Ovary (tissue), 10 donors: ENCODE measurements at places on chromosomes 2 and 18. TPM values are rescaled to one million over a fixed set of nuclear protein-coding genes. Genes with fewer than 3 reads are reported as not detected.

DNA sequence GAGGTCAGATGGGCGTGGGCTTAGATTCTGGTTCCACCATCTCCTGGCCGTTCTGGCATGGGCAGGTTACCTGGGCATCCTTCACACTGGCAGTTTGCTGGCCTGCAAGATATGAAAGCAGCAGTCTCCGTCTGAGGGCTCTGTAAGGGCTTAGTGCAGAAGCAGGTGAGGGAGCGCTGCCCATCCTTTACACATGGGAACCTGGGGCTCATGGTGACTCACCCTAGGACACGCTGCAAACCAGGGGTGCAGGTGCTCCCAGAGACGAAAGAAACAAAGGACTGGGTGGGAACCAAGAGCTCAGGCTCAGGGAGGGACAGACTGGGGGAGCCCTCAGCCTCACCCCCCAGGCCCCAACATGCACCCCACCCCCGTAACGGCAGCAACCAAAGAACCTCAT is 10.7 kb upstream of the ID2 start:
- peak; percentile 5 for DNase-seq

- no peak for DNase-seq
Measured at GRCh38 chr2:45256867-45257641, 247.8 kb upstream of the SIX2 start.

The PDIA6 gene
- total RNA-seq: 60.6 TPM

The CNRIP1 gene
- total RNA-seq: 48.9 TPM

DNA sequence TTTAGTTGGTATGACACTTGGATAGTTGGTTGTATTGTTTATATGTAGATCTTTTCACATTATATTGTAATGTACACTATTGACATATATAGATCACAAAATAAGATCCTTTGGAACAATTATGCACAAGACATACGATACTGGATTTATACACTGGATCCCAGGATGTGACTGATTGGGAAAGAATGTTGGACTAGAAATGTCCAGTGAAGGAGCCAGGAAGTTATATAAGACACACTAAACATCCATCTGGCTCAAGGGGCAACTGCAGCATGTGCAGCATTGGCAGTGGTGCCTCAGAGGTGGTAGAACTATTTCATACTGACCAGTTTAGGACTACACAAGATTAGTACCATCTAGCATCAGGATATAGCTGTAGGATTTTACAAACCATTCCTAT is 104.9 kb downstream of the TRABD2A start:
- DNase-seq: no peak

- DNase-seq: no peak
Measured at GRCh38 chr2:128637481-128638155, 318.9 kb upstream of the HS6ST1 start.

DNA sequence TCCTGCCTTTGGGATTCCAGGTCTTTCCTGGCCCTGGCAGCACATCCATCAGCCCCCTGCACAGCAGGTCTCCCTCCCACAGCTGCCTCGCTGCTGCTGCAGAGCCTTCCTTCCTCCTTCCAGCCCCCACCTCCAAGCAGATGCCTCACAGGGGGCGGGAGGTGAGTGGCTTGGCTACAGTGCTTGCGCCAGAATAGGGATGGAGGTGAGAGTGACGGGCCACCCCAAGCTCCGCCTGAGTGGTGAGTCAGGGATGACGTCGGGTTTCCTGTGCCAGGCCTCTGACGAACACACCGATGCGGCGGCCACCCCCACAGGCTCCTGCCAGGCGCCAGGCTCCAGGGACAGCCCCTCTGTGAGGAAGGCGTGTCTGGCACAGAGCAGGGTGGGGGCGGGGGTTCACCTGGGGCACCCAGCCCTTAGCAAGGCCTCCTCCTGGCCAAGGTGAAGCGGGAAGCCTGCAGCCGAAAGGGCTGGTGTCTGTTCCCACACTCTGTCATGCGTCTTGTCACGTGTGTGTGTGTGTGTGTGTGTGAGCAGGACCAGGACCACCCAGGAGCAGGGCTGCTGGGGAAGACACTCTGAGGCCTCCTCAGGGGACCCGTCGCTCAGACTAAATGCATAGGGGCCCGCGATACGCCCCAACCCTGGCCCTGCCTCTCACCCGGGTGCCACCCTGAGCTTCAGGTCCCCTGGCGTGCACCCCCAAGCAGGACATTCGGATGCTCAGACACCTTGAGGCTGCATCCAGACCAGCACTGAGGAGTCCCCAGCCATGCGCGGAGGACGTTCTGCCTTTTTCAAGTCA is 3.4 kb upstream of the DUSP2 start:
- DNase-seq: peak; percentile 72

The CPO gene
- not detected for total RNA-seq

The MOGAT1 gene
- total RNA-seq: not detected

DNA sequence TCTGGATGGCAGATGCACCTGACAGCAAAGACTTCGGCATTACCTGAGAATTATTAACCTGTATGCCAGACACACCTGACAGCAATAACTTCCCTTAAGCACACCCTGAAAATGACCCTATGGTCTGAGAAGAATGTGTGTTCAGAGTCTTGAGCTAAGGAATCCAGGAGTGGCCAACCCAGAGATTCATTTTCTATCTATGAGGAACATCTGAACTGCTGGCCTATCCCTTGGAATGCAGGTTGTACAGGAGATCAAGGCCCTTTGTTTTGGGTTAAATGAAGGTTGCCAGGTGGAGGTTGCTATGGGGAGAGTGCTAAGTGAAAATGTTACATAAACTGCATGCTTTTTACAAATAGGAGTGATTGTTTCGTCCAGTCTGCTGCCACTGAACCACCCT is 200.9 kb upstream of the MEIS1 start:
- no peak for DNase-seq

The MARCHF4 gene
- total RNA-seq: not detected

GRCh38 chr2:186927185-186927866 is 78.4 kb upstream of the ZSWIM2 start:
- DNase-seq: no peak

GRCh38 chr18:21262979-21263378 is 20.9 kb downstream of the GREB1L start:
- no peak for DNase-seq

- no peak for DNase-seq
Measured at GRCh38 chr2:137190411-137191195, 425.3 kb downstream of the THSD7B start.

DNA sequence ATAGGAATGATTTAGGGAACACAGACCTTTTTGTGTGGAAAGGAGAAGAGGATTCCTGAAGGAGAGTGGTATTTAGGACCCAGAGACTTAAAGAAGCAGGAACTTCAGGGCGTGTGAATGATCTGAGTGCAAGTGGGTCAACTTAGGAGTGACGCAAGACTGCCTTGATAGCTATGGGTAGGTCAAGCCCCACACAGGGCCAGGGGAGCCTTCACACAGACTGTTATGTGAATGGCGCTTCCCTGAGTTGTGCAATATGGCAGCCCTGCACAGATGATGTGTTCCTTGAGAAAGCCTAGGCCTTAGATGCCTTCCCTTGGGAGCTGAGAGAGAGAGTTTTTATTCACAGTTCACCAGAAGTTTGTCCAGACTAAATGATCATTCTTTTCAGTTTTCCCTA is 47.1 kb upstream of the IGFBP5 start:
- DNase-seq: peak; percentile 29

The SKOR2 gene
- not detected for total RNA-seq

The TXNDC2 gene
- 0.91 TPM for total RNA-seq

The ARPC2 gene
- total RNA-seq: 137 TPM

- DNase-seq: no peak
Measured at GRCh38 chr2:160419776-160420505, 73.7 kb downstream of the RBMS1 start.

DNA sequence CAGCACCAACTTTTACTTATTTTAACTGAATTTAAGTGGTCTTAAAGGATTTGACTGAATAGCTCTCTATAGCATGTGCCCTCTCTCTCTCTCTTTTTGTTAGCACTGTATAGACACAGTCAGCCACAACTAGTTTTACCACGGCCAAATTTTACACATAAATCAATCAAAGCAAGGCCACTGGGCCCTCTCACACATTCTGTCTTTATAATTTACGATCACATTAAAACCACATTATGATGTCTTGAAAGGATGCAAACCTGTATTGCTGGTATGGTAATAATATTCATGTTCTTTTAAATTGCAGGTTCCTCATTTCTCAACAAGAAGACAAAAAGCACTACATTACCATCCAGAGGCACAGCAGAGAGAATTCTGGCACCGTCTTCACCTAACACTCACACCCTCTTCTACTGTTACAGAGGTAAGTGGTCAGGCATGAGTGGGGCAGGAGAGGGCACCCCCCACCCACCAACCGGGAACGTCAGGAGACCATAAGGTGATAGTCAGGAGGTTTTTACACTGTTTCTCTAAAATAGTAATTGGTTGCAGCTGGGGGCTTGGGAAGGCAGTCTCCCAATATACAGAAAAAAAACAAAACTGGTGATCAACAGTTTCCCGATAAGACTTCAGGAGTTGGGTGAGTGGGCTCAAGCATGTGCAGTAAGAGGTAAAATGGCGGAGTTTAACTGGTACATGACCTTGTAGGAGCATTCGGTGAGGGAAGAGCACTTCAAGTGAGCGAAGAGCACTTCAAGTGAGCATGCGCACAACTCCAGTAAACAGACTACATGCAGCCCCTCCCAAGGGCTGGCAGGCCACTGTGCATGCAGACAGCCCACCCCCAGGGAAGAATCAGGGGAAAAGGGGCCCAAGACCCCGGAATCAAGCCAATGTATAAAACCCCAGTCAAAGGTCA is 296.7 kb downstream of the PIEZO2 start:
- DNase-seq: no peak

- no peak for DNase-seq
Measured at GRCh38 chr2:7992612-7993602, 688.9 kb upstream of the ID2 start.

DNA sequence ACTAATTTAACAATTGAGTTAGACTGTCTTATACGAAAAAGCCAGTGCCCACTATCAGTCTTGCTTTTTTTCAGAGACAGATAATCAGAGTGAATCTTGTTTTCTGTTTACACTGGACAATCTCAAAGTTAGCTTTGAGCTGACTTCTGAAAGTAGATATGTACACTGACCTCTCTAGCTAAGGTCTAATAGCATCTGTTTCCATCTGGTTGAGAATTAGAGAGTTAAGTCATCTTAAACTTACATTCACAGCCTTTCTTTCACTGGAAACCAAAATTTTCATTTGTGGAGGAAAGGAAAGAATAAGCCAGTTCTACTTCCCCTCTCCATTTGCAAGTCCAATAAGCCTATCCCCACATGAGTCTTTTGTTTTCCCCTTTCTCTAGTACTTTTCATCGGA is 89.3 kb downstream of the VRK2 start:
- no peak for DNase-seq

DNA sequence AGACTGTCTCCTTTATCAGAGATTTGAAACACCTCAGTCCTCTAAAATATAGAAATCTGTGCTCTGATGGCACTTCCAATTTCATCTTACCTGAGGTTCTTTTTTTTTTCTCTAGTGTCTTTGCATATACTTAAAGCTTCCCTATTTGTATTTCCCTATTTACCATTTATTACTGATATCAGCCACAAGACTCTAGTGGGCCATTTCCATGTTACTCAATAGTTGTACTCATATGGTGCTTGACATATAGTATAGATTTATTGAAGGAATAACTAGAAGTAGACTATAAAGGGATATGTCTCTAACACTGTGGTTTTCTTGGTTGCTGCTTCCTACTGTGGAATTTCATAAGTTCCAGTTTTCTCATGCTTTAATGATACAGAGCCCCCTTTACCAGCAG is 3.0 kb downstream of the RBM45 start:
- DNase-seq: no peak

The ADCYAP1 gene
- total RNA-seq: 4.9 TPM

- DNase-seq: no peak
Measured at GRCh38 chr18:55886886-55887285, 298.9 kb upstream of the TCF4 start.

The GBX2 gene
- not detected for total RNA-seq

DNA sequence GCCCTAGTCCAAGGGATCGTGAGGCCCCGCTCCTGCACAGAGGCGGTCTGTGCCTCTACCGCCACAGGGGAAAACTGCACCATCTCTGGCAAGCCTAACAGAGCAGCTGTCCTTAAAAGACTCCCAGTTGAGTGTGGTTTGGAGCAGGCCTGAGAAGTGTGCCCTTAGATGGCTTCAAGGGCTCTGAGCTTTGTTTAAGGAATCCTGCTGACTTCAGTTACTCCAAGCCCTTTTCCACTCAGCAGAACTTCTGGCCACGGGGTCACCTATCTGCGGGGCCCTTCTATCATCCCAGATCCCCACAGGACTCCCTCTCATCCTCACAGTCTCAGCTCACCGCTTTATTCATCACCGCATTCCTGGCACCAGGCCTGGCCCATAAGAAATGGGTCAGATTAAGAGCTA is 131.5 kb downstream of the CCDC74A start:
- DNase-seq: no peak

DNA sequence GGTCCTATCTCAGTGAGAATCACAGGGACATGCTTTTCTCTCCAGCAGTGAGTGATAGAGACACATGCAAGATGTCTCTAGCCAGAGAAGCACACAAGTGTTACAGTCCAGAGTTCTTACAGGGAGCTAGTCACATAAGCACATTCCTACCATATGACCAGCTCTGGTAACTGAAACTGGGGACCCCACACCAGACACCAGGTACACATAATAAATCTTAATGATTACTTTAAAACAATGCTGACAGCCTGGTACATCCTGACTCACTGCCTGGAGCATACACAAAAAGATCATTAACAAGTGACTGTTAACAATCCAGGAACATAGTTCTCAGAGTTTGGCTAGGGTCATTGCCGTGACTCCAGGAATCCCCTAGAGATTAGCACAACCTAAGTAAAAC is 53.6 kb downstream of the GALNT1 start:
- no peak for DNase-seq

DNA sequence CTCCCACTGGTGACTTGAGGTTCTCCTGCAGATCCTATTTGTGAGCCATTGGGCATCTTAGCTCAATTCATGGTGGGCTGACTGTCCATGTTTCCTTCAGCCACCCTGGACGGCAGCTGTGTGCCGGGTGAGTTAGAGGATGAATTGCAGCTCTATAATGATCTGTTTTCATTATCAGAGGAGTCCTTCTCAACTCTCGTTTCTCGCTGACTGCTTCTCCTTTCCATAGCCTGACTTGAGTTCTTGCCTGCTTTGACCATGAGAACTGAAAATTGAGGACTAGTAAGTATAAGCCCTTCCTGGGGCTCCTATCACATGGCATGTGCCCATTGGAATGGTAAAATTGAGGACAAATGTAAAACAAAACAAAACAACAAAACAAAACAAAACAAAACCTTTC is 121.8 kb downstream of the CDC42EP3 start:
- no peak for DNase-seq

GRCh38 chr2:217299590-217299989 is 439.7 kb upstream of the TNP1 start:
- DNase-seq: no peak

The ZRANB3 gene
- total RNA-seq: 5.1 TPM

GRCh38 chr2:221370857-221371211 is 201.3 kb downstream of the EPHA4 start:
- no peak for DNase-seq

The TUBA4B gene
- total RNA-seq: 13.2 TPM

The CRACDL gene
- total RNA-seq: 4.7 TPM
